ENCODE measurements at places on chromosomes 16 and 17. TPM values are rescaled to one million over a fixed set of nuclear protein-coding genes. Genes with fewer than 3 reads are reported as not detected.

The LUC7L gene
- total RNA-seq = 198 TPM

DNA sequence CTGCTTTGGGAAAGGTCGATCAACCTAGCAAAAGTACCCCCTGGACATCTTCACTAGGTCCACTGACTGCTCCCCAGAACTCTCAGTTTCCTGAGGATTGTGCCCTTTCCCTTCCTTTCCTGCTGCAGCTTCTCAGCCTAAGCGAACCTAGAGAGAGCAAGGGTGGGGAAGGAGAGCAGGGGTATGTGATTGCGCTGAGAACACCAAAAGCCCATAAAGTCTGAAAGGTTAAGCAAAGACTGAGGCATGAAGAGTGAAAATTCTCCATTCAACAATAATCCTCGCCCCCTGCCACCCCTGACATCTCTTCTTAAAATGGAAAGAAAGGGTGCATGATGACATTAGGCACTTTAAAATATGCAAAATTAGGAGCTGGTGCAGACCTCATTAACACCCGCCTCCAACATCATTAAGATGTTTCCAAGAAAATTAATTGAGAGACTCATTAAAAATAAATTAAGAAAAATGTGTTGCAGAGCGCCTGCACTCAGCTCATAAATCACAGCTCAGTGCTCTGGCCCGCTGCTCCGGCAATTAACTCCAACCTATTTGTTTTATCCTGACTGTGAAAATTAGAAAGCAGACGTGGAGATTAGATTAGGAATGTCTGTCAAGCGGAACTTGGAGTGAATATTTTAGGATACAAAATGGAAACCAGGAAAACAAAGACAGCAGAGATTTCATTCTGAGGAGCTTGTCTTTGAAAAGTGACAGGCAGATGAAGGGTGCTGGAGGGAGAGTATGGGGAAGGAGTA is 49.1 kb upstream of the PMFBP1 start:
- no peak for DNase-seq

GRCh38 chr16:89565506-89566372 is 5.3 kb downstream of the RPL13 start:
- DNase-seq = peak; percentile 64

DNA sequence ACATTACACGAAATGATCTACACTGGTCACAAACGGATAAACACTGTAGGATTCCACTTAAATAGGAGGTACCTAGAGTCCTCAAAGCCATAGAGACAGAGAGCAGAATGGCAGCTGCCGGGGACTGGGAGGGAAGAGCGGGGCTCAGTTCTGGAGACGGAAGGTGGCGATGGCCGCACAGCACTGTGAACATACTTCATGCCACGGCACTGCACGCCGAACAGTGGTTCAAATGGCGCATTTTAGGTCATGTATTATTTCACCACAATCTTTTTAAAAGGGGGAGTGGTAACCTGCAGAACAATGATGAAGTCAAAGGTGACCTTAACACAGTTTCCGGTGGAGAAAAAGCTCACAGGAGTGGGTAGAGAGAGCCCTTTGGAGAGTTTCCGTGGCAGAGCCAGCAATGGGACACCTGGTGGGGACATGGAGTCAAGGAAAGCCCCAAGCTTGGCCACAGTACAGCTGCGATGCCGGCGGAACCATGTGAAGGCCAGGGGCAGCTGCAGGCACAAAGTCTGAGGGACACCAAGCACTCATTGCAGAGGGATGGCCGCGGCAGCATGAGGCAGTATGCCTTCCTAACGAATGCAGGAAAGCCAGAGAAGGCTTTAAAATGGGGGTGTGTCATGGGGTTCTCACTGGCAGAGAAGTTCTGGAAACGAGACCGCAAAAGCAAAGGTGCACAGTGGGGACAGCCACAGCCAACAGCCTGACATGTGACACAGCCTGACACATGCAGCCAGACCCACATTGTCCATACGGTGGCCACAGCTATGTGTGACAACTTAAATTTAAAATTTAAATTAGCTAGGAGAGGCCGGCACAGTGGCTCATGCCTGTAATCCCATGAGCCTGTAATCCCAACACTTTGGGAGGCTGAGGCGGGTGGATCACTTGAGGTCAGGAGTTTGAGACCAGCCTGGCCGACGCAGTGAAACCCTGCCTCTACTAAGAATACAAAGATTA is 7.3 kb downstream of the FLCN start:
- no peak for DNase-seq

The MYOCD gene
- total RNA-seq = 0.04 TPM

- DNase-seq = no peak
These were observed 62.2 kb downstream of the FBXL20 start for GRCh38 chr17:39339272-39339671.

- peak; percentile 59 for DNase-seq
These were observed 2.6 kb downstream of the NOG start for GRCh38 chr17:56595831-56596690.

GRCh38 chr17:31510308-31511194 is 119.1 kb downstream of the RAB11FIP4 start:
- DNase-seq = no peak

- no peak for DNase-seq
These were observed 450.0 kb downstream of the PMP22 start for GRCh38 chr17:14815079-14815478.

The MGAT5B gene
- 6.0 TPM for total RNA-seq

DNA sequence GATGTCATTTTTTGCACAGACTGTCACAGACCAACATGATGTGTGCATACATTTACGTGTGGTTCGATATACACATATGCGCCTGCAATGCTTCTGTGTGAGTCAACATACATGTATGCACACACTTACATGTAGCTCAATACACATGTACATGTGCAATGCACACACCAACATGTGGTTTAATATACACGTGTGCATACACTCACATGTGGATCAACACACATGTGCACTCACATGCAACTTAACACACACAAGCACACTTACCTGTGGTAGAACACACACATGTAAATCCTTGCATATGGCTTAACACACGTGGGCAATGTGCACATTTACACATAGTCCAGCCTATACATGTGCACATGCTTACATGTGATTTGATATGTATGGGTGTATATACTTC is 97.5 kb downstream of the CYLD start:
- DNase-seq = no peak

DNA sequence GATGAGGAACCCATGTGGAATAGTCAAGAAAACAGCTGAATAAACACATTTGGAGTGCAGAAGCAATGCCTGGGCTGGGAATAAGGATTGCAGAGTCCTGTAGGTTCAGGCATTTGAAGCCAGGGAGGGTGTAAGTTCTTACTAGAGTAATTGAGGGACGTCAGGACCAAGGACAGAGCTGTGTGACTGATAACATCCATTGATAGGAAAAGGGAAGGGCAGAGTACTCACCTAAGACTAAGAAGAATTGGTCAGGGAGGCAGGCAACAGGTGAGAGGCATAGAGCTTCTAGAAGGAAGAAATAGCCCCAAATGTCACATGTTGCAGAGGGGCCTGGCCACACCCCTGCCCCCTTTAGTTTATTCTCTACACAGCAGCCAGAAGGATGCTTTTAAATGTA is 79.8 kb upstream of the TMEM132E start:
- peak; percentile 86 for DNase-seq

DNA sequence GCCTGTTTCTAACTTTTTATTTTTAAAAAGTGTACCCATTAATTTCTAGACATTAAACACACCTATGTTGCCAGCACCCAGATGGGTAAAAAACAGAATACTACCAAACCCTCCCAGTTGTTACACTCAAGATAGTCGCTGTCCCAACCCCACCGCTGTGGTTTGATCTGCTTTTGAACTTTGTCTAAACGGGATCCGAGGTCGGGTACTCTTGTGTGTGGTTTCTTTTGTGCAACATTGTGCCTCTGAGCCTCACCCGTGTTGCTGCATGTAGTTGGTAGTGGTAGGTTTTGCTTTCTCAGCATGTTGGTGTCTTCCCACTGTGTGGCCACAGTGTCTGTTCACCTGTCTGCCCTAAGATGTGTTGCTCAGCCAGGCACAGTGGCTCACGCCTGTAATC is 4.3 kb downstream of the KLHL36 start:
- DNase-seq = no peak

- DNase-seq = no peak
These were observed 57.0 kb downstream of the SHISA9 start for GRCh38 chr16:12958366-12958765.

The PCGF2 gene
- total RNA-seq = 23.8 TPM

DNA sequence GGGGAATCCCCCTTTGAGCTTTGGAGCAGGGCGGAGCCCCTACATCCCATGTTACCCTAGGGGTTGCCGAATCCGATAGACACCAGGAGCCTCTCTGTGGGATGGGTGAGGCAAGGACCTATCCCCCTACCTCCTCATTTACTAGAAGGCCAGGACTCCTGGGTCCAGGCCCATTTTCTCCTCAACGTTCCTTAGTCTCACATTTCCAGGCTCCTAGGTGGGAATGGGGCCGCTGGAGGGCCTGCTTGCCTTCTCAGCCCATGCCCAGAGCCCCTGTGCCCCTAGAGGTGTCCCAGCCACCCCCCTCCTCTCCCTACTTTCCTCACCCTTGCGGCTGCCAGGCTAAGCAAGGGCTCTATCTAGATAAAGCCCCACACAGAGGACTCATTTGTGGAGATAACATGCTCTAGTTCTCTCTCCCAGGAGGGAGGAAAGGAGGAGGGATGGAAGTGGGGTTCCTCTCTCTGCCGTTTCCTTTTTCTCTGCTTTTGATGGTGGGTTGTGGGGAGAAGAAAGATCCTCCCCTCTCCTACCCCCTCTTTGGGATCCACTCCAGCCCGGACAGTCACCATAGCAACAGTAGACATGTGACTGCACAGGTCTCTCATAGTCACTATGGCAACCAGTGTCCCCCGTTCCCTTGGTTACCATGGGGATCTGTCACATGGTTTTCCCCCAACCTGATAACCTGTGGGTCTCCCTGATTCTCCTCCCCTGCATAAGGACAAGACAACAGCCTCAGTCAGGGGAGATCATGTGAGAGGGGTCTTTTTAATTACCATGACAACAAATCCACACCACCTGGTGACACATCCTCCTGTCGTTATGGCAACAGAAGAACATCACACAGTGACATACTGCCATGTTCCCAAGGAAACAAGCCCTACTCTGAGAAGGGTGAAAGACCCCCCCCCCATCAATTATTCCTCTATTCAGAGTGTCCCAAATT is 5.2 kb downstream of the CACNA1G start:
- peak; percentile 82 for DNase-seq

GRCh38 chr16:34648-34987 is 18.8 kb downstream of the POLR3K start:
- no peak for DNase-seq

- DNase-seq = no peak
These were observed 207.8 kb upstream of the FOXF1 start for GRCh38 chr16:86302421-86303109.

GRCh38 chr16:56643080-56643778 is 4.8 kb downstream of the MT1A start:
- DNase-seq = peak; percentile 59

DNA sequence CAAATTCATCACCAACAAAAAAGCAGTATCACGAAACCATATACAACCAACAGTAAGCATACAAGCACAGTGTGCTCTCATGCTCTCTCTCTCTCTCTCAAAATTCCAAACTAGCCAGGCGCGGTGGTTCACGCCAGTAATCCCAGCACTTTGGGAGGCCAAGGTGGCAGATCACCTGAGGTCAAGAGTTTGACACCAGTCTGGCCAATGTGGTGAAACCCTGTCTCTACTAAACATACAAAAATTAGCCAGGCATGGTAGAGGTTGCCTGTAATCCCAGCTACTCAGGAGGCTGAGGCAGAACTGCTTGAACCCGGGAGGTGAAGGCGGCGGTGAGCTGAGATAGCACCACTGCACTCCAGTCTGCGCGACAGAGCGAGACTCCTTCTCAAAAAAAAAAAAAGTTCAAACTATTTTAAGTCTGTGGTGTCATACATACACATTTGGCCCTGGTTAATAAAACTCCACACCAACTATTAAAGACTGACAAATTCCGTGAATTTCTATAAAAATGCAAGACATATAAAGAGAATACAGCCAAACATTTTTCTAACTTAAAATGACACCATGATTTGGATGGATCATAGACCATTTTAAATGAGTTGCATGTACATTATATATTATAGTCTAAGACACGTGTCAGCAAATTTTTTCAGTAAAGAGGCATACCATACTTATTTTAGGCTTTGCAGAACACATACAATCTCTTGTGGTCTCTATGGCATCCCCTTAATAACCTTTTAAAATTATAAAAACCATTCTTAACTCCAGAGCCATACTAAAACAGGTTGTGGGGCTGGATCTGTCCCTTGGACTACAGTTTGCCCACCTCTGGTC is 30.9 kb downstream of the GLG1 start:
- DNase-seq = no peak

DNA sequence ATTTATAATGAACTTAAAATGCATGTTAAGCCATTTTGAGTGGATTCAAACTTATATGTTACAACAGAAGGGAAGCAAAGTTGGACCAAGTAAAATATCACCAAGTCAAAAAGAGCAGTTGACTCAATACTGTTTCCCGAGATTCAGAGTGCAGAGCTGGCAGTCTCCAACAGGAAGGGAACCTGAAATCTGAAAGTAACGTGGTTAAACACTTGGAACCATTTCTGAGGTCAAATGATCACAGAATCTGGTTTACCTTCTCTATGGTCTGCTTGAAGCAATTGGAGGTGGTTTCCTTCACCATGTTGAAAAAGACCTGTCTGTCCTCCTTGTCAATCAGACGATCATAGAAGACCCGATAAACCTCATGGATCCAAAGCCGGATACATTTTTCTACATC is 86.5 kb downstream of the LYRM1 start:
- no peak for DNase-seq

GRCh38 chr17:20784100-20784665 is 204.7 kb downstream of the CDRT15L2 start:
- no peak for DNase-seq

The TPSG1 gene
- not detected for total RNA-seq

DNA sequence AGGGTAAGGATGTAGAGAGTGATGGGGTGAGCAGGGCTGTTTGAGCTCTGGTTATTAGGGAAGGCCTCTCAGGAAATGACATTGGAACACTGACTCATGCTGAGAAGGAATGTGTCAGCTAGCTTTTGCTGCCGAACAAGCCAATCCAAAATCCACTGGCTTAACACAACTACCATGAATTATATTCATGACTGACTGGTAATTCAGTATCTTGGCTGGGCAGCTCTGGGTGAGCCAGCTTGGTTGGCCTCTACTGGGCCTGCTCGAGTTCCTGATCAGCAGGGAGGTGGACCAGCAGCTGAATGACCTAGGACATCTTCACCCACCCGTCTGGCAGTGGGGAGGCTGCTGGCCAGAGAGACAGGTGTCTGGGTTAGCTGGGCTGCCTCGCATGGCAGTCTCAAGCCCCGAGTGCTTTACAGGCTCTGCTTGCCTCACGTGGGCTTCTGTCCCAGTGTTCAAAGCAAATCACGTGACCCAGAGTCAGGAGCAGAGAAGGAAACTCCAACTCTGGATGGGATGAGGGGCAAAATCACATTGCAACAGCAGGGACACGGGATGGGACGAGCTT is 209.4 kb downstream of the KATNIP start:
- no peak for DNase-seq

GRCh38 chr16:70433458-70434103 is 5.3 kb downstream of the ST3GAL2 start:
- DNase-seq = no peak

- DNase-seq = no peak
These were observed 9.3 kb downstream of the MAP2K3 start for GRCh38 chr17:21293831-21294210.

- no peak for DNase-seq
These were observed 601.4 kb upstream of the CA10 start for GRCh38 chr17:52759864-52760263.

- no peak for DNase-seq
These were observed 24.8 kb upstream of the CSNK2A2 start for GRCh38 chr16:58222532-58223316.

The ZNF597 gene
- total RNA-seq = 1.4 TPM

- no peak for DNase-seq
These were observed 646 bp downstream of the MYH11 start for GRCh38 chr16:15856182-15856581.

The HSD17B2 gene
- not detected for total RNA-seq

Measured in neural progenitor cell (in vitro differentiated cells).